Activated CD4-positive, CD25-positive, alpha-beta regulatory T cell treated with anti-CD3 and anti-CD28 coated beads, Interleukin-2, amount 50 U/mL, for 72 hours (primary cell): ENCODE measurements at places on chromosomes 16 and 17.

DNA sequence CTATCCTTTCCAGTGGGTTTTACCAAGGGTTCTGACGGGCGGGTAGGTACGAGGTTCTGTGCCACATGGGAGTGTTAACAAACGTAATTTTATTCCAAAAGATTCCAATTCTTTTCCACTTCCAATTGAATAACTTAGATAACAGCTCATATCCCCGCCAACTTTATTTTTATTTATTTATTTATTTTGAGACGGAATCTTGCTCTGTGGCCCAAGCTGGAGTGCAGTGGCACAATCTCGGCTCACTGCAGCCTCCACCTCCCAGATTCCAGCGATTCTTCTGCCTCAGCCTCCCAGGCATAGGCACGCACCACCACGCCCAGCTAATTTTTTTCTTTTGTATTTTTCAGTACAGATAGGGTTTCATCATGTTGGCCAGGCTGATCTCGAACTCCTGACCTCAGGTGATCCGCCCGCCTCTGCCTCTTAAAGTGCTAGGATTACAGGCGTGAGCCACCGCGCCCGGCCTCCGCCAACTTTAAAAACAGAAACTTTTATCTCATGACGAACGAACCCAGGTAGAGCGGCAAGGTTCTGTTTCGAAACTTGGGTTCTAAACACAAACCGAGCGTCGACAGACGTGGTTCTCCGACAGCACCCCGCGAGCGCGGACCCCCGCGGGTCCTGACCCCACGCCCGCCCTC, 613 bp downstream of the ECI1 start:
- DNase-seq: peak; percentile 64

- DNase-seq: no peak
Measured at GRCh38 chr17:61157246-61157886, 242.3 kb upstream of the TBX2 start.

DNA sequence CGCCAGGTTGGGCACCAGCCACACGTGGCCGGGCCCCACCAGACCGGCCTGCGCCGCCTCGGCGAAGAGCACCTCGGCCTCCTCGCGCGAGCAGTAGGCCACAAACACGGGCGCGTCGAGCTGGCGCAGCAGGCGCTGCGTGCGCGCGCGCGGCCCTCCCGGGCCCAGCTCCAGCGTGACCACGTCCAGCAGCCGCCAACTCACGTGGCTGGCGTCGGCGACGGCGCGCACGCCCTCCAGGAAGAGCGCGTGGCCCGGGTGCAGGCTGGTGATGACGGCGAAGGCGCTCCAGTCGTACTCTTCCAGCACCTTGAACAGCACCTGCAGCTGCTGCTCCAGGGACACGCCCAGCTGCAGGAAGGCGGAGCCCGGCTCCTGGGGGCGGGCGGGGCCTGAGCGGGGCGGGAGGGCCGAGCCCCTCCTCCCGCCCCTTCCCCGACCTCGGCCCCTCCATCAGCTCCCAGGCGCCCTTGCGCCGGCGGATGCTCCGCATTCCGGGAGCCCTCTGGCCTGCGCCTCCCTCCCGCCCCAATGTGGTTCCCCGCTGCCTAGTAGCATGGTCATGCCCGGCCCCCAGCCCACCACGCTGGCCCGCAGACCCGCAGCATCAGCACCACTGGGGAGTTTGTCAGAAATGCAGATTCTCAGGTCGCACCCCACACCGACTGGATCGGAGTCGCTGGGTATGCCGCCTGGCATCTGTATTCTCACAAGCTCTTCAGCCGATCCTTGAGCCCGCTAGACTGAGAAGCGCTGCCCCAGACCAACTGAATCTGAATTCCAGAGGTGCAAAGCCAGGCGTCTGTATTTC, 7.2 kb downstream of the GRIN2C start:
- no peak for DNase-seq

DNA sequence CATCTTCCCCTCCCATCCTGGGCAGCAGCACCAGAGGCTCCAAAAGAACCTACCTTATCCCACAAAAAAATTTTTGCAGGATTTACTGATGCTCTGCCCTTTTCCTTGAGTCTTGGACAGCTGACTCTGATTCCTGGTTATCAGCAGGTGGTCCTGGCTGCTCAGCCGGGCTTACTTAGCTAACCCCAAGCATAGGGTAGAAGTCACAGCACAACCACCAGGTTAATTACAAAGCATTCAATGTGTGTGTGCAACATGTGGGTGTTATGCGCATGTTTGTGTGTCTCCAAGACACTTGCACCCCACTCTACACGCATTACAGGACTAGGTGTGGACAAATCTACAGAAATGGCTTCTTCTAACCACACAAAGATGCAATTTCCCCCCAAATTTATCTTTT, 36.3 kb downstream of the PECAM1 start:
- no peak for DNase-seq

- no peak for DNase-seq
Measured at GRCh38 chr17:72386619-72387237, 265.9 kb downstream of the SOX9 start.

GRCh38 chr17:37701496-37701898, 43.4 kb downstream of the HNF1B start:
- peak; percentile 50 for DNase-seq

- DNase-seq: no peak
Measured at GRCh38 chr16:23858542-23858941, 22.8 kb downstream of the PRKCB start.
